Activated T-cell treated with anti-CD3 and anti-CD28 coated beads for 48 hours (primary cell): ENCODE measurements at places on chromosomes 11 and 22.

DNA sequence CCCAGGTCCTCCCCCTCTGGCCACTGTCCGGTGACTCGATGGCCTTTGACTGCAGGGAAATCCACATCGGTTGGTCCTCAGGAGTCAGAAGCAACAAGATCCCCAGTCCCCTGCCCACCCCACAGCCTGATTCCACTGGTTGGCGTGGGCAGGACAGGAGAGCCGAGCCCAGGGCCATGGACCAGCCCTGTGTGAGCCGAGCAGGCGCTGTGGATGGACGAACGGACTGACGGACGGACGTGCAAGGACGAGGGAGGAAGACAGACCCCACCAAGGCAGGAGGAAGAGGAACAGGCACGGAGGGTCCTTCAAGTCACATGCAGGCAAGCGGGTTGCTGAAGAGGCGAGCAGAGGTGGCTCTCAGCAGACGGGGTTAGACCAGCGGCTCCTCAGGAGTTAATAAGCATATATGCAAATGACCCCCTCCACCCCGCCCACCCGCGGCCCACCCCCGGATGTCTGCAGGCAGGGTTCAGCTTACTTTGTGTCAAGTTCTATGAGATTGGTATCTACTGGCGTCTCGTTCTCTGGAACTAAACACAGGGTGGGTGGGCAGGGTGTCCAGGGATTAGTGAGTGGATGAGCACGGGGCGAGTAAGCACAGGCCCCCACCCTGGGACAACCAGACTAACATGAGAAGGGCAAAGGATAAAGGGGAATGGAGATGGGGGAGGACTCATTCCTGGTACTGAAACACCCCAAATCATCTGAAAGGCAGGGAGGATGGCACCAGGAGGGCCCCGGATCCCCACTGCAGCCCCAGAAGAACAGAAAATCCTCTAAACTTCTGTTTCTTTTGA lies 26.8 kb downstream of the TPBGL start:
- DNase-seq: no peak

DNA sequence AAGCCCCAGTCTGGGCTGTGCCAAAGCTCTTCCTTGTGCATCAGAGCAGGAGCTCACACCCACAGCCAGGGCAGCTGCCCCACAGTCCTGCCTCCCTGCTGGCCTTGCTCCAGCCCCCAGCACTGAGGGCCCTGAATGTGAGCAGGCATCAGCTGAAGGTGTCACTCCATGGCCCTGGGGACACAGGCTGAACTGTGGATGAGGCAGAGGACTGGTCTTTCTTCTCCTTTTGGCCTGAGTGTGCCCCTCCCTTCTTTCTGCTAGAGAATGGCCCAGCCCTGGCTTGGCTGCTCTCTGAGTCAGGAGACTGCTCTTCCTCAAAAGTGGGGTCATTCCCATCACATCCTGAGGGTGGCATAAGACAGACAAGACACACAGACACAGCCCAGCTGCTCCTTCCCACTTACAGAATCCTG lies 16.2 kb downstream of the OTOG start:
- DNase-seq: no peak

DNA sequence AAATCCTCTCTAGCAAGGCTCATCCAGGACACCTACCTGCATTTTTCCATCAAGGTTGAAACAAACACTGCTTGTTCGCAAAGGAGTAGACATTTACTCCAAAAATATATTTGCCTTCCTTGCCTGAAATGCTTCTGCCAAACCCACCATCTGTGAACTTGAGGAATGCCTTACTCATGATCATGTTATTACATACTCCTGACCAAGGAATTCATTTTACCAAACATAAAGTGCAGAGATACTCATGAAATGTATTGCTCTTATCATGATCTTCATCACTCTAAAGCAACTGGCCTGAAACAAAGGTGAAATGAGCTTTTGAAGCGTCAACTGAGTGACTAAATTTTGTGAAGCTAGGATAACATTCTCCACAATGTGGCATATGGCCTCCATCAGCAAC lies 243.1 kb upstream of the CCDC179 start:
- DNase-seq: no peak

- no peak for DNase-seq
Observed at GRCh38 chr11:35029979-35030682, 108.8 kb upstream of the CD44 start.

DNA sequence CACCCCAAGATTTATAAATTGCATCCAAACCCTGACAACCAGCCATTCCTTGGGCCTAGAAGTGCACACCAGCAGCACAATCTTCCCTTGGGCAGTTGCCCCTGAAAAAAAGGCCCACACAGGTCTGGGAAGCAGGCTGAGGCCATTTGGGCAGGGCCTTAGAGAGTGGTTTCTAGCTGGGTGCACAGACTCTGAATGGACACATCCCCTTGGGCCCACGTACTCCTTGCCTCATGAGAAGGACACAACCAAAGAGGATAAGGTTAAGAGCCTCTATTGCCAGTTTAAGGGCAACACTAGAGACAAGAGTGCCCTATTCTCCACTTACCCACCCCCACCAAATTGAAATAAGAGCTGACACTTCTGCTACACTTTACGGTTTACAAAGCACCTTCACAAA lies 933 bp upstream of the PANX3 start:
- DNase-seq: no peak
